ENCODE measurements at places on chromosomes 5 and 9.

DNA sequence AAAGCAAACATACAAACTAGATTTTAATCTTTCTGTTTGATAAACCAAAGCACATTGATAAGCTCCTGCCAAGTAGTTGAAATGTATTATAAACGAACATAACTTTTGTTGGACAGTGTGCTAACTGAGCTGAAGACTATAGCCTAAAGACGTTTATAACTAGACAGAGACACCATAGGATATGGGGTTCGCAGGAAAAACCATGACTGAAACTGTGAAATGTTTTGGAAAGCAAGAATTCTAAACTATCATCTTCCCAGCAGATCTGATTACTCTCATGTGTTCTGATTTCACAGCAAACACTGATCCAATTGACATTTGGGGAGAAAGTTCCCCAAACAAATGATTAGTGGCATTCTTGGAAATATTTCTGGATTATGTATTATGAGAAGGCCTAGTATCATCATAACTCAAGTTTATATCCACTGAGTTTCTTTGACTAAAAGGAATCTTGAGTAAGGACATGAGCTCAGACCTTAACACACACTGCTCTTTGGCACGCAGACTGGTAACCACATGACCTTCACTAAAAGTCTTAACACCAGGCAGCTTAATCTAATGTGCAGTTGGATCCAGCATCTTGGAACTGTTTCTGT is 375.2 kb downstream of the ZNF608 start:
- DNase-seq, result no peak

DNA sequence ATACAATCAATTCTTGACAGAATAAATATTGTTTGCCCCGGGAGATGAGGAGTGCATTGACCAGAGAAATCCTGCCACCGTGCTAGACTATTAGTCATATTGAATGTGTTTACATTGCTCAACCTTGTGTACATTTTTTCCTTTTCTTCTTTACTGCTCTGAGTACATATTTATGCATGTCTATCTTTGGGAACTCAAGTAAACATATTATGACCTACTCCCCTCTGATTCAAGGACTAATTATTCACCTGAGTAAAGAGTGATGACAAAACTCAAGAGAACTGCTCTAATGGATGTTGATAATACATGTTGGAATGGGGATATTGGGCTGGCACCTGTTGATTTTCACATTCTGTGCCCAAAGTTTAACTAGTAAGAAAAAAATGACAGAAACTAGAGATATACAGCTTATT is 3.9 kb upstream of the SPINK1 start:
- no peak for DNase-seq

GRCh38 chr5:146848133-146848532 is 30.4 kb downstream of the PPP2R2B start:
- DNase-seq, result no peak

DNA sequence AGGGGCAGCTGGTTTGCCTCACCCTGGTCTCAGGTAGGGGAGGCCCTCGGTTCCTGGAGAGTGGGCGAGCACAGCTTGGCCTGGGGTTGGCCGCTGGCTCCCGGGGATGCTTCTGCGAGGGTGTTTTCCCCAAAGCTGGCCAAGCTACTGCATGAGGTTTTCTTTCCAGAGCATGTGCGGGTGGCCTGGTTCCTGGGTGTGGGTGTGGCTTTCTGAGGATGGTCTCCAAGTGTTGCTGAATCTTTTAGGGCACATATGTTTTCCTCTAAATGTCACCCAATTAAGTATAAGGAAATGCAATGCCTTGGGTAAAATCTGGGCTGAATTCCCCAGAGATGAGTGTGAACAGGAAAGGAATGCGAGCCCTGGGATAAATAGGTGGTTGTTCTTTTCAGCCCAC is 115.8 kb upstream of the ICE1 start:
- no peak for DNase-seq

DNA sequence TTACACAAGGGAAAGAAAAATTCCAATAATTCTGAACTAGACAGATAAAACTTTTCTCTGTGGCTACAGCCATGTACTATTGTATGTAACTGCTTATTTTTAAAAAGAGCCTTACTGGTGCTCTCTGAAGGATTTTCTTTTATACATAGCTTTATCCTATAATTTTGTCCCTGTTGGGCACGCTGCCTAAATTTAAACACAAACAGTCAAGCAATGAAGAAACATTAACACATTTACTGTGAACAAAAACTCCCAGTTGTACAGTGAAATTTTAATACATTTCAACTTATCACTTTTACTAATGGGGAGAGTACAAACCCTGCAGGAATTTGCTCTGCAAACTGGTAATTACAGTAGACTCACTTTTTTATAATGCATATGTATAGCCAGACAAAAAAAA is 273.3 kb downstream of the BNC2 start:
- no peak for DNase-seq

DNA sequence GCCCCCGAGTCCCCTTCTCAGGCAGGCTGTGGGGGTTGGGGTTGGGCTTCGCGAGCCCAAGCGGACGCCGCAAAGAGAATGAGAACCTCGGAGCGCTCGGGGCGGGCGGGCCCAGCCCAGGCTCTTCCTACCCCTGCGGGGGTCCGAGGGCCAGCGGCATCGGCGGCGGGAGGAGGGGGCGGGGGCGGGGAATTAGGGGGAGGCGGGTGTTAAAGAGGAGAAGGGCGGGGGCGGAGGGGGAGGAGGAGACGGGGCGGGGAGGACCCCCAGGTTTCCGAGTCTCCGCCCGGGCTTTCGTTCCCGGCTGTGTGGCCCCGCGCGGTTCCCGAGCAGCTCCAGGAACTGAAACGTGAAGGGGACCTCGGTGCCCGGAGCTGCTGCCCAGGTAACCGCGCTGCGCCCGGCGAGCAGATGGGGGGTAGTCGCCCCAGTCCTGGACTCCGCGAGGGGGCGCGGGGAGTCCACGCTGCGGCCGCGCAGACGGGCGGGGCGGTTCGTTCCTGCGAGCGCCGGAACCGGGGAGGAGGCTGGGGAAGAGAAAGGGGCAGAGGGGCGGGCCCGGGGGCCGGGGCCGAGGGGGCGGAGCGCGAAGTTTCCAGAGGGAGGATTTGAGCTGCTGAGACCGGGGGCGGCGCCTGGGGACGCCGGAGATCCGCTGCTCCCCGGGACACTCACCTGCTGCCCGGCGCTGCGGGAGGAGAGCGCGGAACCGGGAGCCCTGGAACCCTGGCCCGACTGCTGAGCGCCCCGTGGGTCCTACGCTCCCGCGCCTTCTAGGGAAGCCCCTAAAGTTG is 38.4 kb upstream of the PLEKHG4B start:
- DNase-seq, result peak; percentile 68

DNA sequence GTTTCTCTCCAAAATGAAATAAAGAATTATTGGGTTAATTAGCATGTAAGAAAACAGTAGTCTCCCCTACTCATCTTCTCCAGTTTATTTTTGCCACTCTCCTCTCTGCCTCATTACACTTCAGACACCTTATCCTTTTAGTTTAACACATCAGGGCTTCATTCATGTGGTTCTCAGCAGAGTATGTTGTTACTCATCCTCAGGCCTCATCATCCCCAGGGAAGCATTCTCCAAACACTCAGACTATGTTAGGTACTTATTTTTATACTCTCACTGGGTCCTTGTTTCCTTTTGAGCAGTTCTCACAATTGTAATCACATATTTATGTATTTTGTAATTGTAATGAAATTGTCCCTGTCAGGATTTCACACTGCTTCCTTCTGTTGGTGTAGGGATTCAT is 470.5 kb downstream of the PDE4D start:
- no peak for DNase-seq

- no peak for DNase-seq
These were observed 63.3 kb downstream of the INSL6 start for GRCh38 chr9:5122116-5122515.

GRCh38 chr9:122325124-122325523 is 45.7 kb upstream of the PTGS1 start:
- DNase-seq, result no peak

DNA sequence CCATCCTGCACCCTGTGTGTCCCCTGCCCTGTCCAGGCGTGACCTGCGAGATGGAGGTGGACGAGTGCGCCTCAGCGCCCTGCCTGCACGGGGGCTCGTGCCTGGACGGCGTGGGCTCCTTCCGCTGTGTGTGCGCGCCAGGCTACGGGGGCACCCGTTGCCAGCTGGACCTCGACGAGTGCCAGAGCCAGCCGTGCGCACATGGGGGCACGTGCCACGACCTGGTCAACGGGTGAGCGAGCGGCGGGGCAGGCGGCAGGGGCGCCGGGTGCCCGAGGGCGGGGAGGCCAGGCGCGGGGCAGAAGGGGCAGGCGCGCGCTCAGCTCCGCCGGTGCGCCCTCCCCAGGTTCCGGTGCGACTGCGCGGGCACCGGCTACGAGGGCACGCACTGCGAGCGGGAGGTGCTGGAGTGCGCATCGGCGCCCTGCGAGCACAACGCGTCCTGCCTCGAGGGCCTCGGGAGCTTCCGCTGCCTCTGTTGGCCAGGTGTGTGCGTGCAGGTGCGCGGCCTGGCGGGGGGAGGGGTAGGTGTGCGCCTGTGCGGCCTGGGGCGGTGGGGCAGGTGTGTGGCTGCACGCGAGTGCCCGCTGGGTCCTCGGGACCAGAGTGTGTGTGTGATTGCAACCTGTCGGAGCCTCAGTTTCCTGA is 10.0 kb downstream of the CRB2 start:
- no peak for DNase-seq

- no peak for DNase-seq
These were observed 17.8 kb downstream of the CDK7 start for GRCh38 chr5:69252437-69252836.

- peak; percentile 4 for DNase-seq
These were observed 7.3 kb downstream of the CDC14B start for GRCh38 chr9:96612105-96612965.
